Neural progenitor cell (in vitro differentiated cells): ENCODE measurements at places on chromosomes 12 and 14.
A peak's percentile ranks its signal among the peaks of the same experiment; 100 is the strongest.

DNA sequence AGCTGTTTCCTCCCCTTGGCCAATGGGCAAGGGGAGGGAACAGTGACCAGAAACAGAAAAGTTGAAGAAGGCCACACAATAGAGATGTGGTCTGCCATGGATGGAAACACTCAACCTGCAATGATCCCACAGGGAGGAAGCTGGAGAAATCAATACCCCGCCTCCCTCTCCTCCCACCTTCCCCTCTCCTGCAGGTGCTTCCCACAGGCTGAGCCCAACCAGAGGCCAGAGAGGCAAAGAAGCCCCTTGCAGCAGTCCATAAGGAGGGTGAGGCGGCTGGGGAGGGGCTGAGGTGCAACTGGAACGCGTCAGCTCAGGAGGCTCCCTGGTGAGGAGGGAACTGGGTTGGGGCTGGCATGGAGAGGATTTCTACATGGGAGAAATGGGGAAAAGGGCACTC is 84.0 kb downstream of the RNF34 start:
- H3K4me1 ChIP-seq, result no peaks in the 10 kb centered on the region
- DNase-seq, result no peak
- H3K36me3 ChIP-seq, result no peaks in the 10 kb centered on the region
- no peak overlapping the region for H3K4me3 ChIP-seq
- no peak overlapping the region for H3K27ac ChIP-seq

GRCh38 chr14:39957290-39957689 is 525.1 kb upstream of the FBXO33 start:
- DNase-seq, result no peak
- H3K4me3 ChIP-seq, result no peak overlapping the region
- H3K36me3 ChIP-seq, result no peaks in the 10 kb centered on the region
- H3K27me3 ChIP-seq, result no peaks in the 10 kb centered on the region
- no peaks in the 10 kb centered on the region for H3K4me1 ChIP-seq
- H3K27ac ChIP-seq, result no peak overlapping the region

GRCh38 chr14:72183631-72184030 is 251.4 kb downstream of the RGS6 start:
- H3K27me3 ChIP-seq, result no peaks in the 10 kb centered on the region
- H3K27ac ChIP-seq, result no peak overlapping the region
- DNase-seq, result no peak

GRCh38 chr12:22935090-22935489 is 310.1 kb downstream of the ETNK1 start:
- H3K27ac ChIP-seq, result no peak overlapping the region
- H3K36me3 ChIP-seq, result no peaks in the 10 kb centered on the region
- H3K27me3 ChIP-seq, result no peaks in the 10 kb centered on the region
- H3K4me1 ChIP-seq, result no peaks in the 10 kb centered on the region
- no peak overlapping the region for H3K4me3 ChIP-seq

- H3K4me3 ChIP-seq, result peak overlapping the region; percentile 89
- H3K36me3 ChIP-seq, result no peaks in the 10 kb centered on the region
- DNase-seq, result peak; percentile 85
- peaks cover 6% of the 10 kb centered on the region for H3K27me3 ChIP-seq
These were observed 1.1 kb upstream of the SPATS2 start for GRCh38 chr12:49366096-49366651.

DNA sequence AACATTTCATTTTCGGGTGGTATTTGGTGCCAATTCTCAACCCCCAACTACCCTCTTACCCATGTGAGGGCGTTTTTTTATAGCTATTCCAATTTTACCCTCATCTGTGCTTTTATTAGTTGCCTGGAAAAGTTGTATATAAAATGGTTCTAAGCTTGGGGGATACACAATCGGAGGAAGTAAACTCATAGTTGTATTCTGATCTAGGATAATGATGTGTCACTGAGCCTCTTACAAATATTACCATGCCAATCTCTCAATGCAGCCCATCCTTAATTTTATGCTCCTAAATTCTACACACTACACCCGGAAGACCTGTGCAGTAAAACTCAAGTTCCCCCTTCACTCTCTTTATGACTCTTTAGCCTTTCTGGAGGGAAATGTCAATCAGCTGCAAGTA is 1206.5 kb upstream of the FLRT2 start:
- no peak for DNase-seq
- no peaks in the 10 kb centered on the region for H3K4me1 ChIP-seq
- no peaks in the 10 kb centered on the region for H3K36me3 ChIP-seq
- H3K27me3 ChIP-seq, result no peaks in the 10 kb centered on the region
- no peak overlapping the region for H3K4me3 ChIP-seq

DNA sequence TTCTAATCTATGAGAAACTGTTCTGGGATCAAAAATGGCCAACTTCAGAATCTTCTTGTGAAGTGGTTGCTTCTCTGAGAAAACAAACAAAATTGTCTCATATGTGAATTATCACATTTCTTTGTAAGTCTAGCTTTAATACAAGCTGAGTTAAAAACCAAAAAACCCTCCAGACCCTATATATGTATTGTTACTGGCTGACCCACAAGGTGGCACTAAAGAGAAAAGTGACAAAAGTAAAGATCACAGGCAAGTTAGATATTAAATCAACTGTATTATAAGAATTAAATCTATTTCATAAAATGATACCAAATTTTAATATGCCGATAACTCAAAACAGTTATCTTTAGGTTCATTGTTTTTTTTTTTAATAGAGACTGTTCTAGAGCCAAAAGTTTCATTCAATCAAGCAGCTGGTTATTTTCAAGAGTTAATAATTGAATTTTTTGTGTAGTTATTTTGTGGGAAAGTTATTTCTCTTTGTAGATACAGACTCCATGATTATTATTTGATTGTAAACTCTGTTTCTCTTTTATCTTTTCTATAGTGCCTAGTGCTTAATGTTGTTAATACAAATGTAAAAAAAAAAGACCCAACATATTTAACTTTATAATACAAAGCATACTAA is 7.5 kb upstream of the TRHDE start:
- H3K4me3 ChIP-seq, result no peak overlapping the region
- no peaks in the 10 kb centered on the region for H3K36me3 ChIP-seq
- peak; percentile 22 for DNase-seq
- no peak overlapping the region for H3K27ac ChIP-seq
- peaks cover 6% of the 10 kb centered on the region for H3K4me1 ChIP-seq
- H3K27me3 ChIP-seq, result no peaks in the 10 kb centered on the region

- no peak overlapping the region for H3K4me3 ChIP-seq
- no peaks in the 10 kb centered on the region for H3K27me3 ChIP-seq
- H3K36me3 ChIP-seq, result no peaks in the 10 kb centered on the region
These were observed 20.1 kb downstream of the NID2 start for GRCh38 chr14:52048641-52049204.
